Hematopoietic multipotent progenitor cell treated with erythropoietin and hydrocortisone succinate and interleukin-3 and kit ligand, for 6 days (in vitro differentiated cells): ENCODE measurements at places on chromosomes 5 and 9.

DNA sequence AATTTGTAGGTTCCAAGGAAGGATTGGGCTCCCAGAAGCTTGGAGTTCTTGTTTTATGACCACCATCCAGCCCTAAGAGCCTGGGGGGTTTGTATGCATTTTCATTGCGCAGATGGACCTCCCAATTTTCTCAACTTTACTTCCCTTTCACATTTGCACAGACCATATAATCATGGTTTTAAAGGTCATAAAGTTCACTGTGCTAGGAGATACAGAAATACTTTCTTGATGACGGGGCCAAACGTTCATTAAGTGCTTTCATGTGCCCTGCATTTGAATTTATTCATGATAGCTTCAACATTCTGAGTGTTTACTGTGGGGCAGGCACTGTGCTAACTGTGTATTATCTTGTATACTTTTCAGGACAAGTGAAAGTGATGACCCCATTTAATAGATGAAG, 51.5 kb downstream of the WWC1 start:
- no peak for DNase-seq

DNA sequence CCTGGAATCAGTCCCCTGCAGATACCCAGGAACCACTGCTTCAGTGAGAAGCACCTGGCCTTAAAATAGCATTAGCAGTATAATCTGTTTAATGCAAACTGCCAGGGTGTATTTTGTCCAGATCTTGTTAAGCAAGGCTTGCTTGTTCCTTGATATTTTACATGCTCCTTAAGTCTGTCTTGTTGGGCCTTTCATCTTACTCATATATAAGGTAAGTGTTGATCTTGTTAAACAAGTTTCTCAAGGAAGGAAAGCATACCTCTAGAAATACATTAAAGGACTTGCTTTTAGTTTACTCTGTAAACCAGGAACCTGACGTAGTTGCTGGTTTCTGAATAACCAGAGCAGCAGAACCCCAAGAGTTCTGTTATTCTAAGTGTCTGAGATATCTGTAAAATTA, 13.7 kb downstream of the HSPA4 start:
- DNase-seq = no peak

DNA sequence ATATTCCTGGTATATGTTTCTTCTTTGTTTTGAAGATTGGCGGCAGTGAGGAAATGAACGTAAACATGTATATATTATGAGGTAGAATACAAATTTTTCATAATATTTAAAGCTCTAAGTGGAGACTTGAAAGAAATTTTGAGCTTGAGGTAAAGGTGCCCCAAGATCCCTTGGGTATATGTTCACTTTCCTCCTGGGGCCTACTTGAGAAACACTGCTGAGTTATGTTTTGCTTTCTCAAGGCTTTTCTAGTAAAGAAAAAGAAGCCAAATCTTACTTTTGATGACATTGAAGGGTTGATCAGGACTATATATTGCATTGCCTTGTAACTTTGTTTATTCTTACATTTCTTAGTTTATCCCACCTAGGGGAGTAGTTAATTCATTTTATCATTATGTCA, 30.7 kb downstream of the AP3S1 start:
- DNase-seq = no peak

DNA sequence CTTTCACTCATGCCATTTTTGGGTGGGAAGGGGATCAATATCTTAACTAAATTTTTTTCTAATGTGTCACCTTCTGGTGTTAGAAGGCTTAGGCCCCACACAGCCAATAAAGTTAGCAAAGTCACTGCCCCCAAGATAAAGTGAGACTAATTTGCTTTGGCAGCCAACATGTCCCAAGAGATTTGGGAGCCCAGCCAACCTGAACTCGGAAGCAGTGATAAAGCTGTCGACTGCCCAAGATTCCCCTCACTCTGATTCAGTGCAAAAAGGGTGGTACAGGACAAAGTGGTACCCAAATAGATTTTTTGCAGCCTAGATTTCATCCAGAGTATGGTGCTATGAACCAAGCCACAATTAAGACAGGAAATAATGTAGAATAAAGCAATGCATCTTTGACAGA, 572.5 kb upstream of the ARRDC3 start:
- no peak for DNase-seq

- peak; percentile 48 for DNase-seq
Observed at GRCh38 chr5:58490402-58491050, 709 bp upstream of the GAPT start.

- DNase-seq = peak; percentile 19
Observed at GRCh38 chr5:67176936-67177335, 19.7 kb downstream of the CD180 start.

GRCh38 chr5:80068775-80069174, 33.6 kb downstream of the THBS4 start:
- DNase-seq = no peak

DNA sequence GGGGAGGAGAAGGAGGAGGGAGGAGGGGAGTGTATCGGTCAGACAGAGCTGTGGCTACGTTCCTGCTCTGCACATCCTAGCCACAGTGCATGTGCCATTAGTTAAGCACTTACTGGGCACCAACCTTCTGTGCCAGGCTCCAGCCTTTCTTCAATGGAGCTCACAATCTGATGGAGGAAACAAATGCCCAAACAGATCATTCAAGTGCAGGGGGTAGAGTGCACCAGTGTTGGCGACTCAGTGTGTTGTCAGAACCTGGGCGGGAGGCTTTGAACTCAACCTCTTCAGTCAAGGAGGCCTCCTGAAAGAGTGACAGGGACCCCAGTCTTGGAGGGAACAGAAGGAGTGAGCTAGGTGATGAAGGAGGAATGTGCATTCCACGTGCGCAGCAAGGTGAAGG, 51.9 kb upstream of the SHB start:
- no peak for DNase-seq

GRCh38 chr9:120851449-120851848, 8.7 kb upstream of the PSMD5 start:
- DNase-seq = no peak

GRCh38 chr9:121566481-121567465, 67.1 kb upstream of the GGTA1 start:
- no peak for DNase-seq

GRCh38 chr5:112551419-112552032, 132.4 kb upstream of the EPB41L4A start:
- peak; percentile 93 for DNase-seq

GRCh38 chr5:113376640-113377039, 58.1 kb downstream of the TSSK1B start:
- no peak for DNase-seq
